ENCODE measurements at places on chromosomes 12 and 14. TPM values are rescaled to one million over a fixed set of nuclear protein-coding genes. Genes with fewer than 3 reads are reported as not detected.

DNA sequence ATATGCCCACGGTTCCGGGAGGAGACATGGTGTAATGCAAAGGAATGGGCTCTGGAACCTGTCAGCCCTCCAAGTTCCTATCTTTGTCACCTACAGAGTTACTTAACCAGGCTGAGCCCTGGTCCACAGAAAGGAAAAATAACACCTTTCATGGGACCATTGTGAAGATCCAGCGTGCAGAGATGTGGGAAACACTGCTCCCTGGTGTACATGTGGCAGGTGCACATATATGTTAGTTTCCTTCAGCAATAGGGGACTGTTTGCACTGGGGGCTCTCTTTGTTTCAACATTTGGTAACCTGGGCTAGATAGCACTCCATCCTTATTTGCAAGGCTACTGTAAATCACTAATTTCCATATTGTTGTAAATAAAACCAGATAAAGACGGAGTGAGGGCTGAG lies 72.3 kb downstream of the ANO2 start:
- DNase-seq: no peak

DNA sequence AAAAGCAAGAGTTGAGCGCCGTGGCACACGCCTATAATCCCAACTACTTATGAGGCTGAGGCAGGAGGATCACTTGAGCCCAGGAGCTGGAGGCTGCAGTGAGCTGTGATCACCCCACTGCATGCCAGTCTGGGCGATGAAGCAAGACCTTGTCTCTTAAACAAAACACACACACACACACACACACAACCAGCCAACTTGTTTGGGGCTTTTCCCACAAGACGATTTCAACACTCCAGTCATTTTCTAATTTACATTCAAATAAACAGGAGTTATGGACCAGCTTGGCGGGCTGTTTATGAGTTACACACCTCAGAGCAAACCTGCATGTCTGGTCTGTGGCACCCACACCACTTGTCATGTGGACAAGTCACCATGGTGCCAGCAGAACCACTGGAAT lies 6.7 kb downstream of the GLTP start:
- no peak for DNase-seq

DNA sequence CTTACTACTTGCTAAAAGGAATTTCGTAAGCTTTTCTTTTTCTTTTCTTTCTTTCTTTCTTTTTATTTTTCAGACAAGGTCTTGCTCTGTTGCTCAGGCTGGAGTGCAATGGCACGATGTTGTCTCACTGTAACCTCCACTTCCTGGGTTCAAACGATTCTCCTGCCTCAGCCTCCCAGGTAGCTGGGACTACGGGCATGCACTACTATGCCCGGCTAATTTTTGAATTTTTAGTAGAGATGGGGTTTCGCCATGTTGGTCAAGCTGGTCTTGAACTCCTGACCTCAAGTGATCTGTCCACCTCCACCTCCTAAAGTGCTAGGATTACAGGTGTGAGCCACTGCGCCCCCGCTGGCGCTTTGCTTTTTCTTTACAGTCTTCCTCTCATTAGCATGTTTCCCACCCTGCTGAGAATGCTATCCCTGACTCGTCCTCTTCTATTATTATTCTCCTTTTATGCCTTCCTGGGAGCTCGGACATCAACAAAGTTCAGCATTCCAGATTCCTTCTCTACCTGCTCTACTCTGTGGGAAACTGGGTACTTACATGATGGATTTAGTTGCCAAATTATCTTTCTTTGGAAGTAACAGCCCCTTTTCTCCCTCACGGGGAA lies 3.1 kb downstream of the MTHFD1 start:
- no peak for DNase-seq

GRCh38 chr12:48334808-48335207 lies 15.9 kb downstream of the ZNF641 start:
- no peak for DNase-seq

- DNase-seq: no peak
These were observed 110.5 kb downstream of the GPR135 start for GRCh38 chr14:59354666-59355065.

DNA sequence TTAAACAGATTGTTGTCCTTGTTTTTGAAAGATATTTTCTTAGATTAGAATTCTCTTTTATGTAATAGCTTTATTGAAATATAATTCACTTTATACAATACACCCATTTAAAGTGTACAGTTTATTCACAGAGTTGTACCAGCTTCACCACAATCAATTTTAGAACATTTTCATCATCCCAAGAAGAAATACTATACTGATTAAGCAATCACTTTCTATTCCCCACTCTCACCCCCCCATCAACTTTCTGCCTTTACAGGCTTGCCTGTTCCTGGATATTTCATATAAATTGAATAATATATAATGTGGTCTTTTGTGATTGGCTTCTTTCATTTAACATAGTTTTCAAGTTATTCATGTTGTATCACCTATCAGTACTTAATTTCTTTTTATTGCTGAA lies 44.4 kb downstream of the ARHGAP5 start:
- DNase-seq: no peak

DNA sequence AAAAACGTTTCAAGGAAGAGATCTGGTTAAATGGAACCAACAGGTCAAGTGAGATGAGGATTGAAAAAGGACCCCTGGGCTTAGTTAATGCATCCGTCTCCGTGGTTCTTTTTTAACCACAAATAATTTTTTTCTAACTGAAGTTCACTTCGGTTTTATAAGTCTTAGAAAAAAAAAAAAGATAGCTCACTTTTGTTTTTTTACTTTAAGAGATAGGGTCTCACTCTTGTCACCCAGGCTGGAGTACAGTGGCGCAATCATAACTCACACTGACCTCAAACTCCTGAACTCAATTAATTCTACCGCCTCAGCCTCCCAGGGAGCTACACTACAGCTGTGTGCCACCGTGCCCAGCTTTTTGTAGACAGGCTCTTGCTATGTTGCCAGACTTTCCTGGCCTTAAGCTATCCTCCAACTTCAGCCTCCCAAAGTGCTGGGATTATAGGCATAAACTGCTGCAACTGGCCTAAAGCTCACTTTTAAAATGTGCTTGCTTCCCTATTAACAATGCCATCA lies 11.8 kb downstream of the HNRNPC start:
- DNase-seq: no peak

DNA sequence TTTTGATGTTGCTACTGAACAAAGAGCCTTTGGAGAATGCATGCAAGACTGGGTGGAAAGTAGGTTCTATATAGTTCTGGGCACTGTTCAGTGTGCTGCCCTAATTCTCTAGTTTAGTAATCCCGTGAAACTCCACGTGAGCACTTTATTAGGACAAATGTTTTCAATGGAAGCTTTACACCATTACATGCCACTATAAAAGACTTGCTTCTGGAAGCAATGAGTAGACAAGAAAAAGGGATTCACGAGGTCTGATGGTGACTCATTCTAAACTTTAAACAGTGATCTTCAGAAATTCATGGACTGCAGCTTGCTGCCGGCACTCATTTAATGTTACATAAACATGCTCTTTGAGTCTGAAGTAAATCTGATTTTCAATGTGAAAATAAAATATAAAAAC lies 22.3 kb downstream of the ATG14 start:
- DNase-seq: no peak

DNA sequence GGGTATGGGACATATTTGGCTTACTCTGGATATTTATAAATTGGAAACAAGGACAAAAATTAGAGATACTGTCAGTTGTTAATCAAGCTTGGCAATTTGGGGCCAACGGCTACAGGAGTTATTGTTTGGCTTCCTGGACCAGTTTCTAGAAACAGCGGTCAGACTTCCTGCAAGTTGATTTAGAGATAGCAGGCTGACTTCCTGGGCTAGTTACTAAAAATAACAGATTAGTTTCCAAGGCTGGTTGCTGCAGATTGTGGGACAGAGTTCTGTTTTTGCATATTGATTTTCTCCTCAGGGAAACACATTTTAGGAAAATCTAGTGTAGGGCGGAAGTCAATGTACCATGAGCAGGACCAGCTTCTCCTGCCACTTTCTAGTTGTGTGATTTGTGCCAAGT lies 144.0 kb upstream of the TMPO start:
- DNase-seq: no peak

GRCh38 chr12:63792338-63792737 lies 12.6 kb downstream of the RXYLT1 start:
- DNase-seq: no peak

The STYK1 gene
- not detected for total RNA-seq

The SETD1B gene
- total RNA-seq: 8.6 TPM

GRCh38 chr12:110718222-110718908 lies 24.3 kb downstream of the PPP1CC start:
- DNase-seq: no peak

DNA sequence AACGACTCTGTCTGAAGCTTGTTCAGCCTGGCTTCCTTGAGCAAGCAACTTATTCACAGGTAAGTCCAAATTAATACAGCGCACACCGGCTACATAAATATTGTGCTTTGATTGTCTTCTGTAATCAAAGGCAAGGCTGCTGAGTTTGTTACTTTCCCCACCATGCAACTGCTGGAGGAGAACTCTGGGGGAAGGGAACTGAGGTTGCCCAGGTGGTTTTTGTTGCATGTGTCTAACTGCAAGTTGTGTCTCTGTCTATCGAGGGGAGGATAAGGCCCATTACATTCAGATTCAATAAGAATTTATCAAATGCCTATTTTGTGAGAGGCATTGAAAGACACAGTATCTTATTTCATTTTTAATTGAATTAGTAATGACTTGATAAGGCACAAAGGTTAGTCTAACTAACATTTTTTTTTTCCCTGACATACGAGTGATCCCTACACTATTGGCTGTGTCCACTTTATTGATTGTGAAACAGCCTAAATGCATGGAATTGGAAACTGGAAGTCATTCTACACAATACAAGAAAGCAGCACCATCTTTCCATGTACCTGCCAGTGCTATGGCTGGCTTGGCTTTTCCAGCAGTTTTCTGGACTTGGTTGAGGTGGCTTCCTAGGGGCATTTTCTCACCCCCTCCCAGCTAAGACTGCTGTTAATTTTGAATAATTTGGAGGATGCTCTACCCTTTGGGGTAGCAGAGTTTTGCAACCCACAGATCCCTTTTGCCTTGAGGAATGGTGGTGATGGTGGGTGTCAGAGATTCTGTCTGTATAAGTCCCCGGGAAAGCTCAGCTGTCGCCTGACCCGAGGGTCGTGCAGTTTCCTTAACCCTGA lies 951 bp upstream of the CHST11 start:
- no peak for DNase-seq

GRCh38 chr14:44609876-44610510 lies 102.9 kb upstream of the FSCB start:
- DNase-seq: no peak

GRCh38 chr14:51545396-51545795 lies 106.3 kb upstream of the FRMD6 start:
- DNase-seq: no peak

GRCh38 chr12:56477521-56478225 lies 9.3 kb downstream of the SPRYD4 start:
- DNase-seq: no peak

GRCh38 chr14:24794644-24795305 lies 160.8 kb upstream of the GZMB start:
- no peak for DNase-seq

DNA sequence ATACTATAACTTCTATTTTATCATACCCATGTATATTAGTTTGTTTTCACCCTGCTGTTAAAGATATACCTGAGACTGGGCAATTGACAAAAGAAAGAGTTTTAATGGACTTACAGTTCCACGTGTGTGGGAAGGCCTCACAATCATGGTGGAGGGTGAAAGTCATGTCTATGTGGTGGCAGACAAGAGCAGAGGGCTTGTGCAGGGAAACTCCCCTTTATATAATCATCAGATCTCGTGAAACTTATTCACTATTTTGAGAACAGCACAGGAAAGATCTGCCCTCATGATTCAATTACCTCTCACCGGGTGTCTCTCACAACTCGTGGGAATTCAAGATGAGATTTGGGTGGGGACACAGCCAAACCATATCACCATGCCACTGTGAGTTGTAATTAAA lies 135.8 kb downstream of the SYNE2 start:
- no peak for DNase-seq

Data from Right ventricle myocardium superior (tissue), 1 donor.